ENCODE measurements at places on chromosomes 2 and 18.

DNA sequence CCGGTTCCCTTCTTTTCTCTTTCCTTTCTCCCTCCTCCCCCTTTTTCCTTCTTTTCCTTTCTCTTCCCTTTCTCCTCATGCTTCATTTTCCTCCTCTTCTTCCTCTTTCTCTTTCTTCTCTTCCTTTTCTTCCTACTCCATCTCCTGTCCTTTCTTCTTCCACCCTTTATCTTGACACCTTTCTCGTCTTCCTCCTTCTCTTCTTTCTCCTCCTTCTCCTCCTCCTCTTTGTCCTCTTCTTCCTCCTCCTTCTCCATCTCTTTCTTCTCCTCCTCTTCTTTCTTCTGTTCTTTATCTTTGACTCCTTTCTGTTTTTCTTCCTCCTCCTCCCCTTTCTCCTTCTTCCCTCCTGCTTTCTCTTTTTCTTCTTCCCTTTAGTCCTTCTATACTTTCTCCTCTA is 53.2 kb downstream of the CELF4 start:
- no peak for DNase-seq

DNA sequence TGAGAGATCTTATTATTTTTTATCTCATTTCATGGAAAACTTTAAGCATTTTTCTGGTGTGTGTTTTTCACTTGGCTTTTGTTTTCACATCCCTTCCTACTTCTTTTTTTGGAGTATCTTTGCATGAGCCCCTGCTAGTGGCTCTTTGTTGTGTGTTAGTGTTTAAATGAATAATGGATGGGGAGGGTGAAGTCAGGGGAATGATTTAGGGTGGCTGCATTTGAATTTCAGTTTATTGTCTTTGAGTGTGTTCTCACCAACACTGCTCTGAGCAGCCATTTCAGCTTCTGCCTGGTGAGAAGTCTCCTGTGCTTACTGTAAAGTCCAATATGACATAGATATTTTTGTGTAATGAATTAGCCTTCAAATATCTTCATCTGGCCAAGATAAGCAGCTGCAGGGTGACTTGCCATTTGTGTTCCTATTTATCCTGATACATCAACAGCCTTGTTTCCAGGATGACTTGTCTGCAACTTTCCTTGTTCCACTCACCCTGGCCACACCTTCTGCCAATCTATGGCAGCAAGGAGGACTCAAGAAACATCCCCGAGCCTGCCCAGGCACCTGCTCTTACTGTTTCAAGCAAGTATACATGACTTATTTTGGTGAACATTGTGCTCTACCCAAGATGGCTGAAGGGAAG is 182.6 kb downstream of the PDE11A start:
- DNase-seq = no peak

- no peak for DNase-seq
Observed at GRCh38 chr2:9594366-9595054, 36.3 kb downstream of the YWHAQ start.

DNA sequence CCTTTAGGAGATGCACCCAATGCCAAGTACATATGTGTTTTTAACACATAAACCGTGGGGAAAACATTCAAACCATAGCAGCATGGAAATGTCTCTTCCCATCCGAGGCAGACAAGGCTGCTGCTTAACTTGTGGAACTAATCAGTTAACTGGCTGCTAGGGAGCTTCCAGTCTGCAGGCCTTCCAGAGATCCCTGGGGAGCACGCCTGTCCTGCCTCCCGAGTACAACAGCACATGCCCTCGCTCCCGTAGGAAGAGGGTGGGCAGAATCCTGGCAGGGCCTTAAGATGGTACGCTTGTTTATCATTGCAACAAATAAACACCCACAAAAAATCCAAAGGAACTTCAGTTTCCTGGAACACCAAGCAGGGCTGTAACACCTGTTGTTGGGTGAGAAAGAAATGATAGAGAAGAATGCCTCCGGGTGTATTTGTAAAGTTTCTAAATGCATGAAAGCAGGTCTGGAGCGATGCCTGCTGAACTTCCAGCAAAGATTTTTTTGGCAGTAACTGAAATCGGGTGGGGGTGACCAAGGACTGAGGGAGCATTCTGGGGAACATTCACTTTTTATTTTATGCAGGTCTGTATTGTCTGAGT is 56.2 kb downstream of the EDAR start:
- DNase-seq = no peak

DNA sequence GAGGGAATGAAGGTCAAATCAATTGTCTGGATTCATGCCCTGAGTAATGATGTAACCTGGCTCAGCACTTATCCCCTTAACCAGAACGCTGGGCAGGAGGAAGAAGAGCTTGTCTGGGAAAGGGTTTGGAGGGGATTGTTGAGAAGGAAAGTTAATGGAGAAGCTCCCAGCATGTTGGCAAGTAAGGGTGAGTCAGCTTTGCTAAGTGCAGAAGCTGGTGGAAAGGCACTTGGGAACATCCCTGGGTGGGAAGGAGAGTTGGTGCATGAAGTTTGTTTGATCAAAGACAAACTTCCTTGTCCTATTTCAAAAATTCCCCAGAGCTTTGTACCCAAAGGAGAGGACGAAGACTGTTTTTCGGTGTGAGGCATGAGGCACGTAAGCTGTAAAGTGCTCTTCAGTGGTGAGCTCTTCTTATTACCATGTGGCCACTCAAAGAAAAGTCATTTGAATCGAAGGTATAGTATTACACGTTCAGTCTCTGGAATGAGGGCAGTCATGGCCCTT is 17.6 kb upstream of the DAW1 start:
- no peak for DNase-seq

DNA sequence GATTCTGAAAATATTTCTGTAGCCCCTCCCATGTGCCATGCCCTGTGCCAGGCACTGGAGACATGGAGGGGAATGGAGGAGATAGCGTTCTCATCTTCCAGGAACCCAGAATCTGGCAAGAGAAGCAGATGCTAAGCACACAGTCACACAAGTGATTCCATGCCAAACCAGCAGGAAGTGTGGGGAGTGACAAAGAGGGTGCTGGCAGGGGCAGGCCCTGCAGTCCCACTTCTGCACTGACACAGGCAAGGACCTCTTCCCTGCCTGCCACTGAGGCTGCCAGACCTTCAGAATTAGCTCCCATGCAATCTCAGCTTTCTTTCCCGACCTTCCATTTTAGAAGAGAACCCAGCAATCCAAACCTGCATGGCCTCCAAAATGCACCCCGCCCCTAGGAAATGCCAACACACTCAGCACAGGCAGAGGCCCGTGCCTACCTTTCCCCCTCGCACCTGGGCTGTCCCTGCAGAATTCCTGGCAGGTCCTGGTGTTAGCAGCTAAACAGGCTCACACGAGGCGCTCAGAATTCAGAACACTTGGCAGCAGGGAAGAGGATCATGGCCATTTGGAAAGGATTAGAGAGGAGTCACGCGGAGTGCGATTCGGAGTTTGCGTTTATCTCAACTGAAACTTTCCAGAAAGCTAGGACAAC is 155.3 kb downstream of the MSH2 start:
- DNase-seq = no peak

DNA sequence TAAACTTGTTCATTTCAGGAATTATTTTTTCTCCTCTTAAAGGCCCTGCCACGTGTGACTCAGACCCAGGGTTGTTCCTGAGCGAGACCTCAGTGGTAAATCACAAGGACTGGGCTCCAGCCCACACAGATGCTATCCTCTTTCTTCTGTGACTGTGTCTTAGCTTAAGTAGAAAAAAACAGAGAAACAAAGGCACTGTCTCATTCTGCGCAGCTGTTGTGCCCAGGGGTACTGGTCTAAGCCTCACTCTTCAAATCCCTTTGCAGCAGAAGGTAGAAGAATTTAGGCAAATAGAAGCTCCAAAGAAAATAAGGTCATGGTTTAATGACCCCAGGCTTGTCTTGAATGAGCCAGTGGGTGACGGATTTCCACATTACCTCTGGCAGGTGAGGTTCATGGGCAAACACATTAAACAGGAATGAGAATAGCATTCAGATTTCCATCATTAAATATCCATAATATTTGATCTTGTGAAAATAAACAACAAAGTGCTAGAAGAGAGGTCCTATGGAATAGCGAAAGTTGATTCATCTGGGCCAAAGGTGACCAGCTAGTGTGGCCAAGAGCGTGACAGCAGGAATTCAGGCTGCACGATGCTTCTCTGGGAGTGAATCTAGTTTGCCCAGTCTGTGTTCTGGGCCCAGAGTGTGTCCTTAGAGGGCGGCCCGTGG is 63.3 kb downstream of the LIPG start:
- no peak for DNase-seq

GRCh38 chr2:46718784-46719183 is 196.8 kb downstream of the MCFD2 start:
- no peak for DNase-seq
